NCI-H2081 (cell line): ENCODE measurements at places on chromosomes 7 and 10.
A peak's percentile ranks its signal among the peaks of the same experiment; 100 is the strongest.

DNA sequence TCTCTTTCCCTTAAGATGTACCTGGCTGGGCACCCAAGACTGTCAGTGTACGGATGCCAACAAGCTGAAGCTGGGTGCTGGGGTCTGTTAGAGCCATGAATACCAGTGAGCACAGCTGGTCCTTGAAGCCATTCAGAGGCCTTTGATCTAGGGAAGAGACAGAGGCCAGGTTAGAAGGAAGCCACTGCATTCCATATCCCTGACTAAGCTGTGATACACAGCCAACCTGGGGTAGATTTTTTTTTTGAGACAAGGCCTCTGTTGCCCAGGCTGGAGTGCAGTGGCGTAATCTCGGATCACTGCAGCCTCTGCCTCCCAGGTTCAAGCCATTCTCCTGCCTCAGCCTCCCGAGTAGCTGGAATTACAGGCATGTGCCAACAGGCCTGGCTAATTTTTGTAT lies 20.8 kb downstream of the ZDHHC16 start:
- no peak for DNase-seq

- no peak for DNase-seq
Measured at GRCh38 chr10:32963096-32963495, 5.1 kb upstream of the ITGB1 start.

DNA sequence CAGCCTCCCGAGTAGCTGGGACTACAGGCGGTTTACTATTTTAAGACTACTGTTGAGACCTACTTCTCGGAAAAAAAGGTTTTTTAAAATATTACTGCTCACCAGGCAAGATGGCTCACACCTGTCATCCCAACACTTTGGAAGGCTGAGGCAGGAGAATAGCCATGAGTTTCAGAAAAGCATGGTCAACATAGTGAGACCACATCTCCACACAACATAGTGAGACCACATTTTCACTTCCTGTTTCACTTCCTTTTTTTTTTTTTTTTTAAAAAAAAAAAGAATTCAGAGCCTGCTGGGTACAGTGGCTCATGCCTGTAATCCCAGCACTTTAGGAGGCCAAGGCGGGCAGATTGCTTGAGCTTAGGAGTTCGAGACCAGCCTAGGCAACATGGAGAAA lies 46.5 kb downstream of the SVOPL start:
- no peak for DNase-seq

DNA sequence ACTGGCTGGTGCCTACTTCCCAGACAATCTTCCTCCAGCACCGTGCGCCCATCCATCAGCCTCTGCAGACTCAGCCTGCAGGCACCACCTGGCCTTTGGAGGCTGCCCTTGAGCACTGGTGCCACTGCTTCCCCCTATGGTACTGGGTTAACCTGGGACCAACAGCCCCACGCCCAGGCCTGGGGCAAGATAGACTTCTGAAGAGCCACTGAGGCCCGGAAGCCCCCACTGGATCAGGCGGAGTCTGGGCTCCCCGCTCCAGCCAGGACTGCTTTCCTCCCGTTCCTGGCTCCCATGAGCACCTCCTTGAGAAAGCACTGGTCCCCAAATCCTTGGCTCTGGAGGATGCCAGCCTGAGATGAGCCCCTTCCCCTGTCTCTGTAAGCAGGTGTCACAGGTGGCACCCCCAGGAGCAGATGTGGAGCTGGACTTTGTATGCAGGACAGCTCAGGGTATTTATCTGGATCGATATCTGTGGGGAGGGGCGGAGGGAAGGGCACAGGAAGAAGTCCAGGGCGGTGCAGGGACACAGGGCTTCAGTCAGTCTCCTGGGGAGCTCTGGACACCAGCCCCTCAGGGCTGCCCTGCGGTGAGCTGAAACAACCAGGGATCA lies 206.5 kb upstream of the PPP2R2D start:
- DNase-seq, result no peak

DNA sequence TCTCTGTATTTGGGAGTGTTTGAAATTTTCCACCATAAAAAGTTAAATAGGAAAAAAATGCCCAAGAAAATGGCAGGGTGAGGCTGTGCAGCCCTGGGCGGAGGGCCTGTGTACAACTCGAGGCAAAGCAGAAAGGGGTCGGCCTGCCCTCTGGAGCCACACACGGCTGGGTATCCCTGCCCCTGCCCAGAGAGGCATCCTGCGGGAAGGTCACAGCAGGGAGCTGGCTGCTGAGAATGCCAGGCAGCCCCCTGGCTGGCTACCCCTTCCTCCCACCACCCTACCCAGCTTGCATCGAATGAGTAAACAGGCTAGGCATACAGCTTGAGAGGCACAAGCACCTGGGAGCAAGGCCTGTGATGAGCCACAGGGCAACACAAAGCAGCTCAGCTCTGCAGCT lies 46.1 kb downstream of the CAMK2B start:
- no peak for DNase-seq

GRCh38 chr7:44615149-44615611 lies 8.8 kb downstream of the OGDH start:
- no peak for DNase-seq

- no peak for DNase-seq
Measured at GRCh38 chr10:102802920-102803534, 34.2 kb downstream of the CYP17A1 start.

- DNase-seq, result no peak
Measured at GRCh38 chr10:77505431-77506334, 131.9 kb downstream of the KCNMA1 start.

DNA sequence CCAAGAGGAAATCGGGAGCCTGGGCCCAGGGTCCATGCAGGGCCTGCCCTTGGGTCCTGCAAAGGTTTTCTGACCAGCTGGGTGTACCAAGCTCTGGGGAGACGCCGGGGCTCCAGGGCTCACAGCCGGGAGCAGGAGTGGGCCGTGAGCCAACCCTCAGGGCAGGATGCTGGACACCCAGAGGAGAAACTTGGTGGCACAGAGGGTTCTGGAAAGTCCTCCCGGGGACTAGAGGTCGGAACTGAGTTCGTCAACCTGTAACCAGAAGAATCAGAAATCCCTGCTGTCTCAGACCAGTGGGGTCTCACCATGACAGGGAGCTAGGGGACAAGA lies 29.2 kb upstream of the PPP2R2D start:
- no peak for DNase-seq

DNA sequence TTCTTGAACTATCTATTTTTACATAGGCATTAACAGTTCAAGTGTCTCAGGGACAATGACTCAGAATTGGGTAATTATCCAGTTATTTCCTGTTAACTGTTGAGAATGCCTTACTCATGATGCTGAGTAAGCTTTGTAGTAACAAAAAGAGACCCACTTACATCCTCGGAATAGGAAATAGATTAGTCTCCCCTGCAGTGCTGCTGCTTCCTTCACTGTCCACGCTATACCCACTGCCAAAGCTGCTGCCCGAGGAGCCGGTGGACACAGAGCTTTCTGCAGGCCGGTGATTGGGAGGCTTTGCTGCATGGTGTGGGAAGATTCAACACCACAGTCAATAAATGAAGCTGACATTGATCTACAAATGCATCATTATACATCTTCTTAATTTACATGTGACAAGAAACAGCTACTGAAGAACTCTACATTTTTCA lies 357.1 kb downstream of the PCLO start:
- DNase-seq, result no peak

DNA sequence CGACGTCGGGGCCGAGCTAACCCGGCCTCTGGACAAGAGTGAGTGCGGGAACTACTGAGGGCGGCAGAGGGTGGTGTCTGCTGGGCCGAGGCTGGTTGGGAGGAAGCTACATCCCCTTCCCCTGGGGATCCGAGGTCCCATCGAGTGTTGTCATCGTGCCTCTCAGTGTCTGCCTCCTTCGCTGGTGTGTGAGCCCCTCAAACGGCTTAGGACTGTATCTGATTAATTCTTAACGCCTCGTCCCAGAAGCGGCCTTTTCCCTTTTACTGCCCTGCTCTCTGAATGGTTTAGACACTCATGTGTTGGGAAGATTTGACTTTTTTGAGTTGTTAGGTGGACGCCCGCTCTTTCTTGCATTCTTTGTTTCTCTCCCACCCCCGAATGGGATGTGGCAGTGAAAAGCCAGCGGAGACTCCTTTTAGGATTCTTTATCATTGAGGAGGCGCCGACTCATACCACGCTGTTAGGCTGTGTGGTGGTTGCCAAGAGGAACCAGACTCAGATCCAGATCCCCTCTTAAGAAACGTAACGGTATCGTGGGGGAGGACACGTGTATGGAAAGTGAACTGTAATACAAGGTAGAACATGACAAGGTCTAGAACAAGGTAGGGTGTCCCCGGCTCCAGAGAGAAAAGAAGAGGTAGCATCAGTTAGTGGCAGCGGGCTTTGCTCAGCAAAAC lies 631 bp downstream of the SUPV3L1 start:
- no peak for DNase-seq

DNA sequence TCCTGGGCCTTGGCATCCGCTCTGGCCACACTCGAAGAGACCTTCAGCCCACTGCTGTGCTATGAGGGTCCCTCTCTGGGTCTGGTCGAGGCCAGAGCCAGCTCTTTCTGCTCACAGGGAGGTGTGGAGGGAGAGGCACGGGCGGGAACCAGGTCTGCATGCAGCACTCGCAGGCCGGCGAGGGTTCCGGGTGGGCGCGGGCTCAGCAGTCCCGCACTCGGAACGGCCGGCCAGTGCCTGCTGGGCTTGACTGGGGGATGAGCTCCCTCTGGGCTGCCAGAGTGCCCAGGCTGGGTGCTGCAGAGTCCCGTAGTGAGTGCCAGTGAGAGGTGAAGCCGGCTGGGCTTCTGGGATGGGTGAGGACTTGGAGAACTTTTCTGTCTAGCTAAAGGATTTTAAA lies 882.7 kb downstream of the XPNPEP1 start:
- no peak for DNase-seq

DNA sequence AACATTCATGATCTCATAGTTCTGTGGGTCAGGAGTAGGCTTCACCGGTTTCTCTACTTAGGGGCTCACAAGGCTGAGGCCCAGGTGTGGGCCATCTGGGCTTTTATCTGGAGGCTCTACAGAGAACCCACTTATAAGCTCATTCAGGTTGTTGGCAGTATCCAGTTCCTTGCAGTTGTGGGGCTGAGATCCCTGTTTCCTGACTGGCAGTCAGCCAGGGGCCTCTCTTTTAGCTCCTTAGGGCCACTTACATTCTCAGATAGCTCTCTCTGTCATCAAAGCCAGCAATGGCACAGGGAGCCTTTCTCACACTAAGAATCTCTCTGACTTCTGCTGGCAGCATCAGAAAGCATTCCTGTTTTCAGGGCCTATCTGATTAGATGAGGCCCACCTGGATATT lies 18.2 kb upstream of the HECTD2 start:
- no peak for DNase-seq

- no peak for DNase-seq
Measured at GRCh38 chr10:78659598-78659967, 409.2 kb upstream of the ZMIZ1 start.

DNA sequence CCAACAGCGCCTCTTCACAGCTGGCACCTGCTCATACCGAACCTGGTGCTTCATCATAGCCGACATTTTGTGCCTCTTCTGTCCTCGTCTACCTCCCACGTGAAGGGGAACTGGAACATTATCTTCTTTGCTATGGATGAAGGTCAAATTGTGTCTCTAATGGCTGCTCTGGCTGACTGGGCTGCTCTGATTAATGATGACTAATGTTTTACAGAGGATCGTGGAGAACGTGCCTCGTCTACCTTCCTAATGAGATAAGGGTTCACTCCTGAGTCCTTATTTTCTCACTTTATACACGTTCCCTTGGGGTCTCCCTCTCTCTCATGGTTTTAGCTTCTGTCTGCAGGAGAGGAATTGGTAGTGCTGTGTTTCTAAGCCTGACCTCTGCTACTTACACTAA lies 420.3 kb downstream of the PHTF2 start:
- DNase-seq, result no peak

- no peak for DNase-seq
Measured at GRCh38 chr7:46285878-46286277, 364.8 kb upstream of the IGFBP3 start.

DNA sequence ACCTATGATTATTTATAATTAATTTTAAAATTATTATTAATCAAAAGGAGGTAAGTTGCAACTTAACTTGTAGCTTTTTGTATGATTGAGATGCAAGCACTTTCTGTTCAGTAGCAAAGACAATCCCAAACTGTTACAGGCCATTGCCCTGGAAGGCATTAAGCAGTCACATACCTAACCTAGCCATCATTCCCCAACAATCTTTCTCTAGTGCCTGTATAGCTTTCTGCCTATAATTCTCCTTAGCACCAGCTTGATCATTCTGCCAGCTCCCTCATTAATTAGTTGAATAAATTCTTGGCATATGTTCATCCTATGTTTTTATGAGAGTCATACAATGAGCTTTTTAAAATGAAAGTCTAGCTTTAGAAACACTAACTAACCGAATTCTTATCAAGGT lies 178.9 kb upstream of the TMEM106B start:
- no peak for DNase-seq

GRCh38 chr10:122531939-122532338 lies 28.6 kb upstream of the DMBT1 start:
- DNase-seq, result no peak

- peak; percentile 42 for DNase-seq
Measured at GRCh38 chr10:117374506-117375359, 507 bp downstream of the PDZD8 start.

DNA sequence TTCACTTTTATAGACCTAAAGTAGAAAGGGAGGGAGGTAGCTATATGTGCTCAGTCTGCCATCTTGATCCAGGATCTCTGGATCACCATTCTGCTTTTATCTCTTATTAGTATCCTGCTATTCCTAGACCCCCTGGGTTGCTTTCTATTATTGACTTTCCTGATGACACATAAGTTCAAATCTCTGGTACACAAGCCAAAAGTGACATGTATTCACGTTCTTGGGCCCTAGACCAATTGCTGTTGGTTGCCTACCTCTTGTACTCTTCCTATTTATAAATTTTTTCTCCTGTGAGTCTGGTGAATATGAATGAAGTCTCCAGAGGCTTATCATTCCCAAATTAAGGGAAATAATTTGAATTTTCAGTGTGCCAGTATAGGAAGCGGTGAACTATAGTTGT lies 56.9 kb downstream of the DNMBP start:
- DNase-seq, result no peak

DNA sequence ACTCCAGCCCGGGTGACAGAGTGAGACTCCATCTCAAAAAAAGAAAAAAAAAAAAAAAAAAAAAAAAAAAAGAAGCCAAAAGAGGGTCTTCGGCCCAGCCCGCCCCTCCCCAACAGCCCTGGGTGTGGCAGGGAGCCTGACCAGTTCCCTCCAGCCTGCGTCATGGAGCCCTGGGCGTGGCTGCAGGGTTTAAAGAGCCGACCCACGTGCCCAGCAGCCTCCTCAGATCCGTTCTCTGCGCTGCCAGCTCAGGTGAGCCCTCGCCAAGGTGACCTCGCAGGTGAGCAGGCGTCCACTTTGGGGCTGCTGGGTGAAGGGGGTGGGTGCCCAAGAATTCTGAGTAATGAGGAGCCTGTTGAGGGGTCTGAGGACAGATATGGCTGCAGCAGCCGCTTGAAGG lies at the start of gene FXYD4:
Gene FXYD4 (plus strand): TSS at position 219 of the 400 bp plus-strand sequence. CDS start 2,111 bp downstream, outside the sequence.
- no peak for DNase-seq
